ENCODE measurements at places on chromosomes 6 and 20.

GRCh38 chr6:1336246-1336843 is 24.4 kb downstream of the FOXQ1 start:
- DNase-seq = peak; percentile 78

DNA sequence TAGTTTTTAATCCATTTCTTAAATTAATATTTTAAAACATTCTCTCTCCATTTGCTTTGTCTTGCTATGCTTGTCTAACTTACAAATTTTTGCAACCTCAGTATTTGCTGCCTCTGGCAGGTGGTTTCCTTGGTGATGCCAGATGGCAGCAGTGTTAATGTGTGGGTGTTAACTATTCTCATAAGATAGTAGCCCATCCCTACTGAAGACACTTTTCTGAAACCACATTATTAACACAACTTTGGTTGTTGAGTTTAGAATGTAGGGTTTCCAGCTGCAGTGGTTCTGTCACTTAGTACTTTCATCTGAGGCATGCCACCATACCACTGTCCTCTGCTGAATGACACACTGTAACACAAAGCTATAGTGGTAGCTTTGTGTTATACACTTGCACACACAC is 75.1 kb downstream of the MYO6 start:
- no peak for DNase-seq

DNA sequence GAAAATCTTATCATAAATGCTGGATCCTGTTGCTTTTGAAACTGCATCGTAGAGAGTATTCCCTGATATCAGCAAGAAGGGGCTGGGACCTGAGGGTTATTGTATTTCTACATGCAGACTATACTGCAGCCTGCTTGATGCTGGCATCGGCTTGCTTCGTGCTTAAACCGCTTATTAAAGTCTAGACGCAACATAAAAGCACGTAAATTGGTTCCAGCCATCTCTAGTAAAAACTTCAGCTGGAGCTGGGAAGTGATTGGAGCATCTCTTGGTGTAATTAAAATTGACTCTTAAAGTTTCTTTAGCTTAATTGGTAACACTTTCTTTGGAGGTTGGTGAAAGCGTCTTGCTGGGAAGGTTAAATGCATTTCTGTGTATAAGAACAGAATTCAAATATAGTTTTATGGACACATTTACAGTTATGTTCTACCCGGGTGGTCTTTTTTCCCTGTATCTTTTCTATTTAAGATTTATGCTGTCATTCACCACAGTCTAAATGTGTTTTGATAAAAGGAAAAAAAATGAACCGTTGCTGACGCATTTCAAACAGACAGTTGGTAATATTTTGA is 139.0 kb upstream of the JAG1 start:
- no peak for DNase-seq

GRCh38 chr6:90103056-90103800 is 193.4 kb downstream of the BACH2 start:
- no peak for DNase-seq

- DNase-seq = no peak
Observed at GRCh38 chr20:2476742-2477615, 6.4 kb upstream of the SNRPB start.

- DNase-seq = no peak
Observed at GRCh38 chr20:56933331-56933698, 304.2 kb downstream of the TFAP2C start.

- DNase-seq = no peak
Observed at GRCh38 chr6:157726892-157727628, 96.0 kb upstream of the SNX9 start.

GRCh38 chr6:86152546-86152945 is 509.9 kb upstream of the SYNCRIP start:
- peak; percentile 35 for DNase-seq

Data from mesendoderm (in vitro differentiated cells).